ENCODE measurements at places on chromosomes 1 and 21. TPM values are rescaled to one million over a fixed set of nuclear protein-coding genes. Genes with fewer than 3 reads are reported as not detected.

DNA sequence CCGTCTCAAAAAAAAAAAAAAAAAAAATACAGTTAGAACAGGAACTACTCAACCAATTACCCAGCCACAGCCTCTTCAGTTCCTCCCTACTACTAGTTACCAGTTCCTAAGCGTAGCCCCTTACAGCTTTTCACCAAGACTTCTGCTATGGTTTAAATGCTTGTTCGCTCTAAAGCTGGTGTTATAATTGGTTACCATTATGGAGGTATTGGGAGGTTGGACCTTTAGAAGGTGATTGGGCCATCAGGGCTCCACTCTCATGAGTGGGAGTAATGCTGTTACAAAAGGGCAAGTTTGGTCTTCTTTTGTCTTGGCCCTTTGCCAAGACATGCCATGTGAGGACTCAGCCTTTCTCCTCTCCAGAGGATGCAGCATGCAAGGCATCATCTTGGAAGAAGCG is 3.0 kb upstream of the SMPDL3B start:
- no peak for DNase-seq

Gene RNASEL
- total RNA-seq: 0.94 TPM

DNA sequence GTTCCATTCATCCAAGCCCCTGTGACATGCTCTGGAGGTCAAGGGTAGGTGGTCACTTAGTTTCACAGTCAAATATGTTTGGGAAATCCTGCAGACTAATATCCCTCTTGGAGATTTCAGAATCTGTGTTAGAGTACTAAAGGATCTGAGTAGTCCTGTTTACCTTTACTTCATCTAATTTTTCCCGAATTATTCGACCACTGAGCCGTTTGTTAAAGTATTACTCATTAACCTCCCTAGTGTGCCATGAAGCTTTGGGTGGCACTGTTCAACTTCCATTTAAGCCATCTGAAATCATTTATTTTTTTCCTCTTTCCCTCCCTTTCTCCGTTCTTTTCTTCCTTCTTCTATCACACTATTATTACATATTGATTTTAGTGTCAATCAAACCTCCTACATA is 109.9 kb downstream of the NGF start:
- no peak for DNase-seq

DNA sequence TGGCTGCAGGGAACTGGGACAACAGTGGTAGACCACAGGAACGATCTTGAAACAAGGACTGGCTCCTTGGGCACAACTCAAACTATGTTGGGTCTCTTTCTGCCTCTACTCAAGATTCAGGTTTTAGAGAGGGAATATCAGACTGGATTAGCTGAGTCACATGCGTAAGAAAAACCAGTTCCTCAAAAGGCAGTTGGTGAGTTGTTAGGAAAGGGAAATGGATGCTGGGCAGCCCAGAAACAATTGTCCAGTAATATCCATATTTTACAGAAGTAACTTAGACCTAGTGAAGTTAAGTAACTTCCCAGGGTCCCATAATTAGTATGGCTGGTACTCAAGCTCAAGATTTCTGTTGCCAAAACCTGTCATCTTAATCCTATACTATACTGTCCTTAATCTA is 27.0 kb upstream of the TMEM39B start:
- no peak for DNase-seq

Gene ZYG11A
- 4.3 TPM for total RNA-seq
